Chondrocyte (in vitro differentiated cells): ENCODE measurements at places on chromosomes 3 and 15. TPM values are rescaled to one million over a fixed set of nuclear protein-coding genes. Genes with fewer than 3 reads are reported as not detected.

GRCh38 chr3:43859766-43860165 lies 169.0 kb downstream of the ABHD5 start:
- no peak for DNase-seq

- no peak for DNase-seq
These were observed 165.0 kb downstream of the FRMD5 start for GRCh38 chr15:44029940-44030568.

GRCh38 chr3:196287090-196287439 lies 461 bp downstream of the PCYT1A start:
- no peak for DNase-seq

DNA sequence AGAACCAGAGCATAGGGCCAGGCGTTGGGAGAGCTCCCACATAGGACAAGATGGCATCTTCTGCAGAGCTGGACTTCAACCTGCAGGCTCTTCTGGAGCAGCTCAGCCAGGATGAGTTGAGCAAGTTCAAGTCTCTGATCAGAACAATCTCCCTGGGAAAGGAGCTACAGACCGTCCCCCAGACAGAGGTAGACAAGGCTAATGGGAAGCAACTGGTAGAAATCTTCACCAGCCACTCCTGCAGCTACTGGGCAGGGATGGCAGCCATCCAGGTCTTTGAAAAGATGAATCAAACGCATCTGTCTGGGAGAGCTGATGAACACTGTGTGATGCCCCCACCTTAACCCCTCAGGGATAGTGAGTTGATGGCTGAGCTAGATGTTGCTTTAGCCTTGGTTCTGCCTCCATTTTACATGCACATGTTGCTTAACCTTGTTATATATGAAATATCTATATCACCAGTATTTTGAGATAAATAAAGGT lies at the start of gene PYDC2:
TSS of gene PYDC2 (plus strand) at position 51 of the 483 bp plus-strand sequence. CDS start at position 51, 0 bp downstream.
- DNase-seq: no peak

DNA sequence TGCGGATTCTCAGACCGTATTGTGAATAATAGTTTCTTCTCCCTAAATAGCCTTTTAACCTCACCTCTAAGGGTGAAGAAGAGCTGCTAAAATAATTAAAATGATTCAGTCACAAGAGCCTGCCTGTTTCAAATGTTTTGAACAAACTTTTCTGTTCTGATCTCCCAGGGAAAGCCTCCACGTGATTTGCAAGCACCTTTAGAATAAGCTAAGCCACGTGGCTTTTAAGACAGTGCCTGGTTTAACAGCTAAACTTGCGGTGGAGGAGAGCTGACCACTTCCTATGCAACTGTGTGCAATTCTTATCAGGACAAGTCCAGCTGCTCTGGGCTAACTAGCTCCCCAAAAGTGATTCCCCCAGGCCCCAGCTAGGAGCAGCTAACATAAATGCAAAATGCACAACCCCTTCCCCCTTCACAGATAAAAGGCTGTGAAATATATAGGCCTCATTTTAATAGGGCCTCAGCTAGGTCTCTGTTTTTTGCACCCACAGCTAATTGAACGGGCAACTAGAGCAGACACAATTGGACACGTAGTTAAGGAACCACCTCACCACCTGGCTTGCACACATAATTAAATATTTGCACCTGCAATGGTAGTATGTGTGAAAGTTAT lies 401.2 kb upstream of the NR2F2 start:
- no peak for DNase-seq

DNA sequence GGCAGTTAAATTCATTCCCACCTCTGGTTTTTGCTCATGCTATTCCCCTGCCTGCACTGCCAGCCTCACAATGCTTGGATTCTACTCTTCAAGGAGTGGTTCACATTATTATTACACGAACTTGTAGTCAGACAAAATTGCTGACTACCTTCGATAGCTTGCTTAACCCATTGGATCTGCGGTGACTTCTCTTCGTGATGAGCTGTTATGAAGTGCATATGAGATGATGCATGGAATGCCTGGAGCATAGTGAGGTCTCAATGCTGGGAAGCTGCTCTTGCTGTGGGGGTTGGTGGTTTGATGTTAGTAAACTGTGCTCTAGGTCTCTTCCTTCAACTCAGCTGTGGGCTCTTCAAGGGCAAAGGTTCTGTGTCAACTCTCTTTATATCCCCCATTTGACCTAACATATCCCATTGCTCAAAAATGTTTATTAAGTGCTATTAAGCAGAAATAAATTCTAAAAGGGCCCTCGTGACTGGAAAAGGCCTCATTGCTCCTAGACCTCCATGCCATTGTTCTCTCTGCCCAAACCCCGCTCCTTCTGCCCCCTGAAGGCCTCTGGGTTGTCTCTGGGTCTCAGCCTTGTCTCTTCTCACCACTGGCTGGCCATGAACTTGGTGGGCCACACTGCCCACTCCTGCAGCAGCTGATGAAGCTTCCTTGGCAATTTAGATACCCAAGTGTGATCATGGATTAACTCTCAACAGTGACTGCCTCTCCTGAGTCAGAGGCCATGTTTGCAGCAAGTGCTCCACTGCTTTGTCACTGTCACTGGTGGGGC lies 4.5 kb upstream of the SLCO2A1 start:
- DNase-seq: no peak

GRCh38 chr3:171159024-171159821 lies 132.7 kb upstream of the SLC2A2 start:
- no peak for DNase-seq

GRCh38 chr15:44435893-44436667 lies 8.7 kb downstream of the CTDSPL2 start:
- DNase-seq: no peak

- no peak for DNase-seq
These were observed 13.9 kb upstream of the HES1 start for GRCh38 chr3:194121891-194122631.

DNA sequence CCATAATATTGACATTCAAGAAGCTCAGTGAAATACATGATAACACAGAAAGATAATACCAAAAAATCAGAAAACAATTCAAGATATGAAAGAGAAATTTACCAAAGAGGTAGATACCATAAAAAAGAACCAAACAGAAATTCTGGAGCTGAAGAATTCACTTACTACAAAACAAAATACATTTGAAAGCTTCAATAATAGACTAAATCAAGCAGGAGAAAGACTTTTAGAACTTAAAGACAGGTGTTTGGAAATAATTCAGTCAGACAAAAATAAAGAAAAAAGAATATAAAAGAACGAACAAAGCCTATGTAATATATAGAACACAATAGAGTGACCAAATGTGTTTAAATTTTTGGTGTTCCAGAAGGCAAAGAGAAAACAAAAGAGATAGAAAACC lies 158.7 kb downstream of the MOBP start:
- DNase-seq: no peak

- DNase-seq: no peak
These were observed 36.4 kb downstream of the WWTR1 start for GRCh38 chr3:149621218-149622005.

GRCh38 chr3:186526256-186526606 lies 17.9 kb downstream of the CRYGS start:
- no peak for DNase-seq

GRCh38 chr3:12557473-12558100 lies 700 bp downstream of the MKRN2 start:
- DNase-seq: no peak

DNA sequence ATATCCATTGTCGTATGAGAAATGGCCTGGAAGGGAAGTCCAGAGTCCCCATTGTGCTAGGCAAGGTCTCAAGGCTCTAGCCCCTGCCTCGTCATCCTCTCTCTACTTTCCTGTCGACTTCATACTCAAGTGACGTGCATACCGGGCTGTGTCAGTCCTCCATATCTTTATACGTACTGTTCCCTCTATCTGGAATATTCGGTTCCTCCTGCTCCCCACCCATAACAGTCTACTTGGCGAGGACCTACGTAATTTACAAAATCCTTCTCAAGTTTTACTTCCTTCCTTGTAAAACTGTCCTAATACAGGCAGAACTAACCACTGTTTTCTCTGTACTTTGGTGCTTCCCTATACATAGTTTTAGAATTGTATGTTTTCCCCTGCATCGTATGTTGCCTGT lies 2.2 kb upstream of the ALPK3 start:
- no peak for DNase-seq

DNA sequence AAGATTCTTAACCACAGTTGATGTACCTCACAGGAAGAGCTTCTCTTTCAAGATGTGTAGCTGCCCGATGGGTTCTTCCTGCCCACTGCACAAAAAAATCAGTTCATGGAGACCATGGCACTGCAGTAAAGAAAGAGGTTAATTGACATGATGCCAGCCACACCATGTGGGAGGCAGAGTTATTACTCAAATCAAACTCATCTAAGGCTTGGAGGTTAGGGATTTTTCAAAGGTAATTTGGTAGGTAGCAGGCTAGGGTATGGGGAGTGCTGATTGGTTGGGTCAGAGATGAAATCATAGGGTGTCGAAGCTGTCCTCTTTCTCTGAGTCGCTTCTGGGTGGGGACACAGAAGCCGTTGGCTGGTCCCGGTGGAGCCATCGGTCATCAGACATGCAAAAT lies 57.4 kb upstream of the BDH1 start:
- no peak for DNase-seq

DNA sequence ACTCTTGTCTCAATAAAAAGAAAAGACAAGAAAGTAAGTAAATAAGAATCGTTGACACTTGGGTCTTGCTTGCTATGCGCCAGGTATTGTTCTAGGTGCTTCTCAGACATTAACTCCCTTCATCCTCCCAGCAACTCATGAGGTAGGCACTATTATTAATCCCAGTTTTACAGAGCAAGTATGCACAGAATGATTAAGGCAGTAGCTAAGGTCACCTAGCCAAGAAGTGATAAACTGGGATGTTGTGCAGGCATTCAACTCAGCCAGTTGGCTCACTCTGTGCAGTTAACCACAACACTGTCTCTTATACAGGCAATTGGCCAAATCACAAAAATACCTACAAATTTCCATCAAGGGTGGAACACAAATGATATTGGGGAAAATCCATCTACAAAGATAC lies 1.7 kb upstream of the C3orf33 start:
- DNase-seq: no peak

- no peak for DNase-seq
These were observed 101.0 kb downstream of the MYLK start for GRCh38 chr3:123783050-123783689.

DNA sequence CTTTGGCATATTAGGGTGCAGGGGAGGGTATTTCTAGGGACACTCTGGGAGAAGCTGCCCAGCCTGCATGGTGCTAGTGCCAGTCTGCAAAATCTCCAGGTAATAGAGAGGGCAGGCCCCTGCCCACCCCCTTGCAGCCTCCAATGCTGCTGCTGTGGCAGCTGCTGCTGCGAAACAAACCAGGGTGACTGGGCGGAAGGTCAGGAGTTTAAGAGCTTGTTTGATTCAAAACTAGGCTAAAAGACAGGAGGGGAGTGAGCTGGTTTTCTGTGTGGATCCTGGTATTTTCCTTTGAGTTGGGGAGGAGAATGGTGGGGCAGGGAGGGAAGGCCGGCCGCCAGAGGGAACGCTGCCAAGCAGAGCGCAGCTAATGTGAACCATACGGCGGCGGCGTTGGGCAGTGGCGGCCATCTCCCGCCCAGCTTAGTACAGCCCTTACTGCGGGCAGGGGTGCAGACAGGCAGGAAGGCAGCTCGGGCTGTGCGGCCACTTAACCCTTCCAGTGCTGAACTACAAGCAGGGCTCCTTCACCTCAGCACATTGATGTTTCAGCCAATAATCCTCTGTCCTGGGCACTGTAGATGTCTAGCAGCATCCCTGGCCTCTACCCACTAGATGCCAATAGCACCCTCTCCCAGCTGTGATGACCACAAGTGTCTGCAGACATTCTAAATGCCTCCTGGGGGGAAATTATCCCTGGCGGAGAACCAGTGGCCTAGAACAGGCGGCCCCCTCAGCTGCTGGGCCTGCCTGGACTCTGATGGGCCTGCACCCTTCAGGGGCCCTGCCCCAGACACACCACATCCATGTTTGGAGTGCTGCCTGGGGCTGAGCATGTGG lies 125.7 kb downstream of the EEFSEC start:
- peak; percentile 96 for DNase-seq

C15orf61 gene
- total RNA-seq: 4.4 to 5.5 TPM (median 5.2 TPM) in 3 replicates

CAND2 gene
- total RNA-seq: 11.3 to 15.7 TPM (median 12.0 TPM) in 3 replicates

DIPK2A gene
- 25.8 to 51.9 TPM (median 28.8 TPM) in 3 replicates for total RNA-seq

C3orf85 gene
- not detected in 3 replicates for total RNA-seq

TM4SF18 gene
- 0.20 to 1.4 TPM in 2 of 3 replicates, not detected in the other for total RNA-seq

CCR3 gene
- total RNA-seq: not detected in 3 replicates

OR5K2 gene
- not detected in 3 replicates for total RNA-seq

RTP3 gene
- total RNA-seq: not detected in 3 replicates

CDV3 gene
- 133 to 192 TPM (median 184 TPM) in 3 replicates for total RNA-seq
